GM12878 (cell line): ENCODE measurements at places on chromosomes 16 and 17.

- DNase-seq: no peak
These were observed 81.1 kb downstream of the ADAMTS18 start for GRCh38 chr16:77353587-77354263.

DNA sequence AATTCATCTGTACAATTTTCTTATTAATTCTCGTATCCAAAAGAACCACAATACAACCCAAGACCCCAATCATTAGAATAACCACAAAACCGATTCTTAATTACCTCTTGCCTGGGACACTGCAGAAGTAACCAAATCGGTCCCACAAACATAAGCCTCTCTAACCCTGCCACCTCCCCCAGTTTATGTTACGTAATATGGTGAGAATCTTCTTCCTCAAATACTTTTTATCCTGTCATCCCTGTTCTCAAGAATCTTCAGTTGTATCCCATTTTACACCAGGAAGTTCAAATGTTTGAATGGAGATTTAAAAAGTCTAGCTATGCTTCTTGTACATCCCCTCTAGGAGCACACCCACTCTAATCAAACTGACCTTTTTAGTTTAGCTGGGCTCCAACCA, 269.3 kb upstream of the TBX2 start:
- DNase-seq: no peak

DNA sequence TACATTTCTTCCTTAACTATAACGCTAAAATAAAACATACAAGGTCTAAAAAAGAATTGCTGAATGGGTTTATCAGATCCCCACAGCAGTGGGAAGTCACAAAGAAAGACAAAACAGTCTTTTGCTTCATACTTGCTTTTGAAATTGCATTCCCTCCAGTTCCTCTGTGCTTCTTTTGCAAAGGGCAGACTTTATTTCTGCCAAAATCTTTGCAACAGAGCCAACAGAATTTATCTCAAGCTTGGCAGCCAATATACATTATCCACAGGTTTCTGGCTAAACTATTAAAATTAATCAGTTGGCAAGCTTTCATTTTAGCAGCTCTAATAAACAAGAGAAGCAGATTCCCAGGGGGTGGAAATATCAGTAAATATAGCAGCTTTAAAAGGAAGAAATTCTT, 378.9 kb upstream of the CA10 start:
- DNase-seq: no peak

DNA sequence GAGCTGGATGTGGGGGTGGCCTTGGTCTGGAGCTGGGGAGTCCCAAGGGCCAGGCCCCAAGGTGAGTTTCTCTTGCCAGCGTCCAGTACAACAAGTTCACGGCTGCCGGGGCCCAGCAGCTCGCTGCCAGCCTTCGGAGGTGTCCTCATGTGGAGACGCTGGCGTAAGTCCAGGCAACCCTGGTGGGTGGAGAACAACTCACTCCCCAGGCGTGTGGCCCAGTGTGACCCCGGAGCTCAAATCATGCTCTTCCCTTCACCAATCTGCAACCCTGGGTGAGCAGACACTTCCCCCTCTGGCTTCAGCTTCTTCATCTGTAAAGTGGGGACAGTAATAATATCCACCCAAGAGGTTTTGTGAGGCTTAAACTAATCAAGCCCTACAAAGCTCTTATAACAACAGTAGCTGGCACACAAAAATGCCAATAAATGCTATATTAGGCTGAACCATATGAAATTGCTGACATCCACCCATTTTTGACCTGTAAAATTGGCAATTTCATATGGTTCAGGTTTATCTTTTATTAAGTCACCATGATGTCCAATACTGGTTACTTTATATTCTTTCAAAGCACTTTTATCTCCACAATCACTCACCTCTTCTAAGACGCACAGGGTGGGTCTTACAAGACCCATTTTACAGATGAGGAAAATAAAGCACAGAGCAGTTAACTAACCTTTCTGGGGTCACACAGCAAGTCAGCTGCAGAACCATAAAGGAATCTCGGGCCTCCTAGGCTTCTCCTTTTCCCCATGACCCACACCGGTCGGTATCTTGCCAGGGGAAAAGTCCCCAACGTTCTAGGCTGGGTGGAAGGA, 19.7 kb downstream of the DEXI start:
- DNase-seq: no peak

GRCh38 chr17:32794533-32795246, 82.2 kb downstream of the MYO1D start:
- no peak for DNase-seq

GRCh38 chr17:60525685-60526514, at the start of gene APPBP2:
Gene APPBP2 (minus strand): TSS chr17:60526242. CDS start chr17:60525931, 311 bp downstream.
- DNase-seq: peak; percentile 34

- no peak for DNase-seq
These were observed 21.1 kb downstream of the CLUH start for GRCh38 chr17:2690165-2691068.

- no peak for DNase-seq
These were observed 171.1 kb downstream of the ABCC12 start for GRCh38 chr16:47984669-47985068.

- no peak for DNase-seq
These were observed 339.8 kb downstream of the BCAS3 start for GRCh38 chr17:61017317-61018006.

DNA sequence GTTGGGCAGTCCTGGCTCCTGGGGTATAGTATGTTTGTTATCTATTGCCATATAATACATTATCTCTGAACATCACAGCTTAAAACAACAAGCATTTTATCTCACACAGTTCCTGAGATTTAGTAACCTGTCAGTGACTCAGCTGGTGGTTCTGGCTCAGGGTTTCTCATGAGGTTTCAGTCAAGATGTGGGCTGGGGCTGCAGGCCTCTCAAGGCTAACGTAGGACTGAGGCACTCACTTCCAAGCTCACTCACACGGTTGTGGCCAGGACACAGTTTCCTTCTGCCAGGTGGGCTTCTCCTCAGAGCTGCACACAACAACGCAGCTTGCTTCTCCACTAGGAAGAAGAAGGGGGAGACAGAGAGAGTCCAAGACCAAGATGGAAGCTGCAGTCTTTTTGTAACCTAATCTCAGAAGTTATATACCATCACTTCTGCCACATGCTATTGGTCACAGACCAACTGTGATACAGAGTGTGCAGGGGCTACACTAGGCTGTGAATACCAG, 10.3 kb upstream of the MED13 start:
- DNase-seq: no peak

DNA sequence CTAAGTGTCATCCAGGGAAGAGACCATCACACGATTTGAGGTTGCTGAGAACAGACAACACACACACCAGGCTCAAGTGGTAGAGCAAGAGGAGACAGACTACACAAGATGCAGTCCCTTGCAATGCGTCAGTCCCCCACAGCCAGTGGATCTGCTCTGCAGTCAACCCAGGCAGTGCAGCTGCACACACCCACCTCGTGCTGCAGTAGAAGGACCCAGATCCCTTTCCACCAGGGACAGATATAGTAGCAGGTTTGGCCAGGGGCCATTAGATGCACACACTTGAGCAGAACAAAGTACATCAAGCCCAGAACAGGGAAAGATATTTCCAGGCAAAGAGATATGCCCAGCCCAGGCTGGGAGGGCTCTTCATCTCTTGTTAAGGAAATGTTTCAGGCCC, 112.9 kb downstream of the GRIN2A start:
- DNase-seq: no peak

- DNase-seq: no peak
These were observed 46.1 kb upstream of the NKD1 start for GRCh38 chr16:50501986-50502615.

GRCh38 chr17:78924481-78925151, 571 bp downstream of the TIMP2 start:
- no peak for DNase-seq

GRCh38 chr17:73489333-73489732, 154.9 kb downstream of the SDK2 start:
- DNase-seq: no peak

GRCh38 chr16:65219786-65220185, 97.9 kb upstream of the CDH11 start:
- DNase-seq: no peak

GRCh38 chr17:44359006-44359405, 4.6 kb downstream of the FAM171A2 start:
- DNase-seq: no peak

- no peak for DNase-seq
These were observed 615 bp downstream of the PRPSAP1 start for GRCh38 chr17:76353004-76353598.

- DNase-seq: no peak
These were observed 916.1 kb downstream of the KCNJ2 start for GRCh38 chr17:71085238-71086033.

GRCh38 chr16:21260870-21261791, 17.0 kb downstream of the CRYM start:
- DNase-seq: no peak

GRCh38 chr16:4852221-4852872, 5.1 kb downstream of the UBN1 start:
- DNase-seq: no peak
